ENCODE measurements at places on chromosomes 3 and 15.

DNA sequence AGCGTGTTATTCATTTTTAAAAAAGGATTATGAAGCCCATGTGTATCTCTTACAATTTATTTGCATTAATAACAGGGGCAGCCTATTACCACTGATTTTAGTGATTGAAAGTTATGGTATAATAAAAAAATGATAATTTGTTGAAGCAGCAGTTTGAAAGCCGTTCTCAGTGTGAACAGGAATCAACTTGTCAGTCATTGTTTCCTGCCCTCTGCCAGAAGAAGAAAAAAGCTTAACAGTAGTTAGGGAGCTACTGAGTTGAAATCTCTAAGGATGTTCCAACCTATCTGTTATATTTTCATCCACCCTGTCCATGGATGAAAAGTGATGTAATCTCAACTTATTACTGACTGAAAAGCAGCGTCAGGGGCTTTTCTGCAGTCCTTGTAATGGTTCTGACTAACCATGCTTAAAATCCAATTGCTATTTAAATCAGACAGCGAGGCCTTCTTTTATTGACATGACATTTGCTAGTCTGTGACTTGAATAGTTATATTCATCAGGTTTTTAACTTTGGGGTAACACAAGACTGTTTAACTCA lies 486.7 kb downstream of the ROBO2 start:
- no peak for DNase-seq

DNA sequence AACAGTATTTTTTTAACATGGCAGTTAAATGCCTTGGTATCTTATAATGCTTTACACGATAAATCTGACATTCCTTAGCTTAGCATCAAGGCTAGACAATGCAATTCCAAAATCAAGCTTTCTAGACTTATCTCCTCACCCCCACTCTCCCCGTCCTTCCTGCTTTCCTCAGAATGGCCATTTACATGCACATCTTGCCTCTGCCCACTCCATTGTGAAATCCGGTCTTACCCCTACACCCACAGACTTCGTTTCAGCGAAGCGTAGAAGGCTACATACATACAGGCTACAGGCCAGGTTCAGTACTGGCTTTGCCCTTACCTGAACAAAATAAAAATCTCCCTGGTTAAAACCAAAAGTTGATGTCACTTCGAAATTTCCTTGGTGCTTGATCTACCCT lies 58.6 kb upstream of the SLC12A8 start:
- no peak for DNase-seq

GRCh38 chr3:94210256-94210655 lies 147.4 kb downstream of the NSUN3 start:
- DNase-seq = no peak

GRCh38 chr15:37339437-37339836 lies 239.1 kb upstream of the MEIS2 start:
- no peak for DNase-seq

DNA sequence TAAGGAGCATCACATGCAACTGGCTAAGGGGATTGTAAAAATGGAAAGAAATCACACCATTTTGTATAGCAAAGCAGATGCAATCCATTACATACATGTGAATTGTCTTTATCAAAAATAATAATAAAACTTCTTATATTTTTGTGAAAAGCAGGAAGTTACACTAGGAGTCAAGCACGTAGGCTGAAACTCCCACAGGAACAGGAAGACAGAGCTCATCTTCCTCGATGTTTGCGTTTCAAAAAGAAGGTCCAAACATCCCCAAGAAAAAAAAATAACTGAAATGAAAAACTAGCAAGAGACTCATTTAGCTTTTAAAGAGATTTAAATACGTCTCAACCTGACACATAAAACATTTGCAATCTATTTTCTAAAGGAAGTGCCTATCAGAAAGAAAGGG lies 106.6 kb downstream of the TGFBR2 start:
- DNase-seq = no peak

- no peak for DNase-seq
These were observed 187.7 kb downstream of the SATB1 start for GRCh38 chr3:18237251-18238005.

DNA sequence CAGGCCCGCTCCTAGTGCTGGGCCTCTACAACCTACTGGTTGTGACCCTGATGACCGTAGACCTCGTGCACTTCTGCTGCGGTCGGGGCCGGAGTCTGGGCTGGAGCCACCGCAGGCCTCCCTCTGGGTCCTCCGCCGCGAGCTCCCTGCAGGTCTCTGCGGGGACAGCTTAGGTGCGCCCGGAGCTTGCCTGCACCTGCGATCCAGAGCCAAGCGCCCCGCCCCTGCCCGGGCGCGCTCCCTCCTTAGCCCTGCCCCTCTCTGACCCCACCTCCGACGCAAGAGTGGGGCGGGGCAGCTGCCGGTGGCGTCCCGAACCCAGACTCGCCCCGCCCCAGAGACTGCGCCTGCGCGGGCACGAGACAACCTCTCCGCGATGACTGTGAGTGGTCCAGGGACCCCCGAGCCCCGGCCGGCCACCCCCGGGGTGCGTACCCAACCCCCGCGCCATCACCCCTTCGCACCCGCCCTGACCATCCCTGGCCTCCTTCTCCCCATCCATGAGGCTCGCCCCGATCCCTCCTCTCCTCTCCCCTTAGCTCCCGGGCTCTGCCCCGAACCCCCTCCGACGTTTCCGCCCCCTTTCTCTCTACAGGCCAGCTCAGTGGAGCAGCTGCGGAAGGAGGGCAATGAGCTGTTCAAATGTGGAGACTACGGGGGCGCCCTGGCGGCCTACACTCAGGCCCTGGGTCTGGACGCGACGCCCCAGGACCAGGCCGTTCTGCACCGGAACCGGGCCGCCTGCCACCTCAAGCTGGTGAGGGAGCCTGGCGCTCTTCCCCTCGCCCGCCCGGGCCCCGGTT lies at the start of gene UNC45A:
UNC45A (plus strand) TSS at position 337 of the 803 bp plus-strand sequence; CDS start at position 377, 40 bp downstream.
- peak; percentile 94 for DNase-seq

DNA sequence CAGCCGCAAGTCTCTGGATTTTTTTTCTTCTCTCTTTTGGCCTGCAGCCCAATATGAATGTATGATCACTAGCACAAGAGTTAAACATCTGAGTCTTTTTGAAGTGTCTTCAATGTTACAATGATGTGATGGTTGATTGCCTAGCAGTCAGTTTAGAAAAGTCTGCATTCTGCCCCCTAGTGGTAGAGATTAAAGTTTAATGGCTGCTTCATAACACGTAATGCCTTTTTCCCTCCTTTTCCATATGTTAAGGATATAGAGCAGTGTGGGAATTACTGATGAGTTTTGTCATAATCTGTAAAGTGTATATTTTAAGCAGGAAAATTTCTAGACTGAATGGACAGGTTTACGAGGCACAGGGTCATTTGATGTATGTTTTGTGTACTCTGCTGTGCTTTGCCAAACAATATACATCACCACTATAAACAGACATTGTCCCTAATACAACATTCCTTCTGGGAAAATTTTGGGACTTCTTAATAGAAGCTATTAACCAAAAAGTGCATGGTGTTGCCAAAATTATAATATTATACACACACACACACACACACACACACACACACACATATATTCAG lies 1038.5 kb upstream of the NR2F2 start:
- DNase-seq = no peak

DNA sequence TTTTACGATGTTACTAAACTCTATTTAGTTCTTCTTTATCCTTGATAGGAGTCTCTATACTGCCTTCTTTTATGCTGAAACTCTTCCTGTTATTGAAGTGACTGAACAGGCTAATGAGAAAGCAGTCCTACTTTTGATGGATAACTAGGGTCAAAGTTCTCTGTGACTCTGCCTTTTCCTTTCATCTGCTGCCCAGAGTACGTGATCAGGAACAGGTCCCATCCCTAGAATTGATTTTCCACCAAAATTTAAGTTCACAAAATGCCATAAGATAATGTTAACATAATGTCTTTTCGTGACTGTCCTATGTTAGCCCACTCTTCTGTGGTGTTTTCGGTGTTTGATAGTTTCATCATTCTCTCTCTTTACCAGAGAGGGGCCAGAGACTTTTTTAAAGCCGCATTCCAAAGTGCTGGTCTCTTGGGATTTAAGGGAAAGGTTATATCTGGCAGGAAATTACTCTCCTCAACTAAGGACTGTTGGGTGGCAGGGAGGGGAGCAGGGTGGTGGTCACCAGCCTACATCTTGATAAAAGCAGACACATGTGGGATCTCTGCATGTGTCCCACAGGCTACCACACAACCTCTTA lies 50.3 kb upstream of the PLXND1 start:
- DNase-seq = no peak

DNA sequence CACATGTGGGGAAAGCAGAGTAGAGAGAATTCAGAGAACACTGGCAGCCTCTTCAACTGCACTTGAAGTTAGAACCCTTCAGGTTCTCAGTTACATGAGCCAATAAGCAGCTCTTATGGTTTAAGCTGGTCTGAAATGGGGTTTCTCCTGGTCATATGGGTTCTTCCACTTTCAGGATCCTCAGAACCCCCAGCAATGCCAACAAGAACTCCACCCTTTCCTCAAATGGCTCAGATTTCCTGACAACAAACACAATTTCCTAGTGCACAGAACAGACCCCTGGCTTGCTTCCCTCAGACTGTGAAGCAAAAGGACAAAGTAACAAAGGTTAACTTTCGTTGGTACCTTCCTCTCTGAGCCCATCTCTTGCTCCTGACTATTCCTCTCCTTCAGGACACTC lies 23.9 kb upstream of the FRMD4B start:
- DNase-seq = no peak

GRCh38 chr3:146975476-146975875 lies 370.3 kb upstream of the PLSCR5 start:
- no peak for DNase-seq

GRCh38 chr3:194879126-194879877 lies 193.6 kb downstream of the FAM43A start:
- no peak for DNase-seq

DNA sequence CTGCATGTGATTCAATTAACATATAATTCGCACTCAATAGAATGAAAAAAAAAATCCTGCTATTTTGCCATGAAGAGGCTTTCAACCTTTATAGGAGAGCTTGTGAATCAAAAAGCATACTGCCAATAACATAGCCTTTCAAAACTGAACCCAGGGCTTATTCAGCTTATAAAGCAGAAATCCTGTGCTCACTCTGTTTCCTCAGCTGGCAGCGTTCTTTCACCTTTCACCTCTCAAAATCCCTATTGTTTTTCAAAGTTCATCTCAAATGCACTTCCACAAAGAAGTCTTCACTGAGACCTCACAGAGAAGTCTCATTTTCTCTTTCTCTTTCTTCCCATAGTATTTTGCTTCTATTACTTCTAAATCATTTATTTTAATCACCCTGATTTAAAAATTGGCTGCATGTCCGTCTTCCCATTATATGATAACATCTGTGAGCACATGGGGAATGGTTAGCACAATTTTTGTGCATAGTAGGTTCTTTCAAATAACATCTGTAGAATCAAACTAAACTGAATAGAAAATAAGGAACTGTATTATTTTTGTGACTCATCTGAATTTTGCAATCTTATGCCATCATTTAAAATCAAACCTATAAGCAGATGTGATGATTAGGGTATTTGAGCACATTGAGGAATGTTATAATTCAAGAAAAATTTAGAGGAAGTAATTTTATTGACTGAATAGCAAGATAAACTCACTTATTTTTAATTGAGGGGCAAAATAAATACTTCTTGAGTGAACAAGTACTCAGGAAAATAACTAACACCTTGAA lies 373.4 kb downstream of the NLGN1 start:
- no peak for DNase-seq

GRCh38 chr3:46301122-46301835 lies 52.6 kb upstream of the CCR2 start:
- no peak for DNase-seq

- no peak for DNase-seq
These were observed 32.2 kb downstream of the EPHB1 start for GRCh38 chr3:134827213-134827612.

DNA sequence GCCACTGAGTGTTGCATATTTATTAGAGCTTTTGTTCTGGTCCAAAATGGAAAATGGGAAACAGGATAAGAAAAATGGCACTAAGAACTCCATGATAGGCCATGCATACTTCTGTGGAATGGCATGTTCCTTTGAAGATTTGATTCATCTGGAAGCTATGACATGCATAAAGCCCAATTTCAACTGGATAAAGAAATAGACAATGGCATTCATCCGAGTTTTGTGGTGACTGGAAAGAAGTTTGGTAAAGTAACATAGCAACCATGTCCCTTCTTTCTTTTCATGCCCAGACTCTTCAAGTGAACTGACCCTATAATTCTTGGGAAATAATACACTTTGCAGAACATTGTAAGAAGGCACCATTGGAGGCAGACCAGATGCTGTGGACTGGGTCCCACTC lies 368.4 kb upstream of the IL12A start:
- no peak for DNase-seq

DNA sequence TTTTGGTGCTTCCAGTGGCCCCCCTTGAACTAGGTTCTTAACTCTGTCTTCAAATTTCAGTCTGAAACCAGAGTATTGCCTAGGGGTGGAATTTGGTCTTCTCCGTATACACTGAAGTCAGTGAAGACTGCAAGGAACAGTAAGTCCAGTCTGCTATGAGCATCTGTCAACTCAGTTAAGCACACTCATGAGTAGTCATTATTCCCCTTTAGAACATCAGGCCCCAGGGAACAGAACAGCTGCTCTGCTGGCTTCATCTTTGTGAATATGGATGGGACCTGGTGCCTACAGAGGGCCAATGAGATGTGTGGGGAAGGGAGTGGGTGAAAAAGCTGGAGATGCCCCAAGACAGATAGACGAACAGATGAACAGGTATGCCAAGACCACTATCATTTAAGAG lies 85.2 kb upstream of the PRR23C start:
- no peak for DNase-seq

GRCh38 chr3:124663690-124664089 lies 66.6 kb upstream of the UMPS start:
- DNase-seq = no peak

GRCh38 chr3:61449327-61450040 lies 111.9 kb upstream of the PTPRG start:
- DNase-seq = no peak

- no peak for DNase-seq
These were observed 2.8 kb downstream of the CLSTN2 start for GRCh38 chr3:139937674-139938279.

DNA sequence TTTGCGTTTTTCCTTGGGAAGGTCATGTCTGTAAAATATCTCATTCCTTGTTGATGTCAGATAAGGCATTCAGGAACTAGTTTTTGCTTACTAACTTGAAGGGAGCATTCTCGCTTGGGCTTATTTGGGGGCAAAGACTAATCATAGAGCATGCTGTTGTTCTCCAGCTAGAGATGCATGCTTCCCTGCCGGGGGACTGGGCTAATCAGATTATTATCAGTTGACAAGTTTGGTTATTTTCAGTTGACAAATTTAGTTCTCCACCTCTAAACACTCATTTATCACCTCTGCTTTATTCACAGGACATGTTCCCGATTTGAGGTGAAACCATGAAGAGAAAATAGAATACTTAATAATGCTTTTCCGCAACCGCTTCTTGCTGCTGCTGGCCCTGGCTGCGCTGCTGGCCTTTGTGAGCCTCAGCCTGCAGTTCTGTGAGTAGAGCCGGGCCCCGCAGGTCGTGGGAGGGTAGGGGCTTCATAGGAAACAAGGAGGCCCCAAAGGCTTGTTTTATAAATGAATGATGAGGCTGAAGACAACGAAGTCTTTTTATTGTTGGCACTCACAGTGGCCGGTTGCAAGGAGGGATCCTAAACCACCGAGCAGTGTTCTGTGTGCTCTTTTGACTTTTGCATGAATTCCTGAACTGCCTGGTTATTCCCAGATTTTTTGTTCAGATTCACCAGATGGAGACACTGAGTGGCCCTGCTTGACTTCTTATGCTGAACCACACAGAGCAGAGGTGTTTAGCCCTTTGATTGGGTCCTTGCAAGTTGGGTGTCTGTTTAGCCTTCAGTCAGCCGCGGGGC lies 28.4 kb downstream of the PXYLP1 start:
- DNase-seq = no peak

Measured in stimulated activated CD4-positive, alpha-beta T cell treated with anti-CD3 and anti-CD28 coated beads, Interleukin-1b, Interleukin-23, amount 100 ng/mL, for 48 hours (primary cell).